Hematopoietic multipotent progenitor cell treated with erythropoietin and hydrocortisone succinate and interleukin-3 and kit ligand, for 4 days (in vitro differentiated cells): ENCODE measurements at places on chromosomes 3 and 15.

DNA sequence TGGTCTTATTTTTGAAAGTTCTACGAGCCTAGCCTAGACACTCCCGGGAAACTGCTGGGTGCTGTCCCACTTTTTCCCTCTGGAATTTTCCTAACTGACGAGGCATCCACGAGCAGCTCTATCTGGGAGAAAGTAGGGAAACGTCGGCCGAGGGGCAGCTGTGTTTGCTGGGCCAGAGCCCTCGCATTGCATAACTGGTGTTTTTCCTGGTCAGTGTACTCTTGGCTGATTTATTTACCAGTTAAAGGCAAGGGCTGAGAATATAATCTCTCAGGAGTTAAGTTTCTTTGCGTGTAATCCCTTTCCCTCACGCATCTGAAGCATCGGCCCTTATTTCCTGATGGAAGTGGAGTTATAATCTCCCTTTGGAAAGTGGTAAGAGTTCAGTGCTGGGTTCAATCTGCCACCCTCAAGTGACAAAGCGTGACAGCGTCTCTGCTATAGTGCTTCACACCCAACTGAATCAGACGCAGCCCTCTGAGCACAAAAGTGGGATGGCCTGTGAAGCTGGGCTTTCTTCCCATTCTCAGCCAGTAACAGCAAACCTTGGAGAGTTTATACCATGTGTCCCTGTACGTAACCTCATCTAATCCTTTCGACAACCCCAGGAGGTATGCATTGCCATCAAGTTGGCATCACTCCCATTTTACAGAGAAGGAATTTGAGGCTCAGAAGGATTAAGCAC lies 311.5 kb downstream of the RORA start:
- no peak for DNase-seq

GRCh38 chr3:103372031-103372430 lies 937.2 kb downstream of the ZPLD1 start:
- no peak for DNase-seq

DNA sequence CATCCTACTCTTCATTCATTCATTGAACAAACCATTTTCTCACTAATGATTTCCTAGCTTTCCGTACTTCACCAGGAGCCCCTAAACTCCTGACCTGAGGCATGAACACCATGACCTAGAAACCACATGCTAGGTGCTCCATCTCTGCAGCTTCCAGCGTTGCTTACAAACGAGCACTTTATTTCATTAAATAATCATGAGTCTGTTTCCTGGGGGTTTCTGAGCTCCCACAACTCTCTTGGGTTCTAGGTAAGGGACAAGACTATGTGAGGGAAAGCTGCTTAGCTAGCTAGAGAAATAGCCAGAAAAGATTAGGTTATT lies 1.3 kb downstream of the MAP2K1 start:
- no peak for DNase-seq

- DNase-seq: peak; percentile 65
Measured at GRCh38 chr3:129058441-129059200, 2.0 kb upstream of the GP9 start.

DNA sequence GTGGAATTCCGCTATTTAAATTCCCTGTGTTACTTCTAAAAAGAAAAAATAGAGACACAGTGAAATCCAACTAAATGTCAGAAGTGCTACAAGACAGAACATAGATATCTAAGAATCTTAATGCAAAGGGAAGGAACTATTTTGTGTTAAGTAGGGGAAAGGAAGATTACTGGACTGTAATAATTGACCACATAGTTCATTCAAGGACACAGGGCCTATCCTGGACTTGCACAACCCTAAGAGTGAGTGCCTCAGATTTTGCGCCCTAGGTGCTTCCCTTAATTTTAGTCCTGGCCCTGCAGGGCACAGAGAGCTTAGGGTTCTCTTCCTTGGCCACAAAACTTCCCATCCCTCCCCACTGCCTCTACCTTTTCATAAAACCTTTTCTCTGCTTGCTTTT lies 3.5 kb upstream of the IL20RB start:
- DNase-seq: no peak

DNA sequence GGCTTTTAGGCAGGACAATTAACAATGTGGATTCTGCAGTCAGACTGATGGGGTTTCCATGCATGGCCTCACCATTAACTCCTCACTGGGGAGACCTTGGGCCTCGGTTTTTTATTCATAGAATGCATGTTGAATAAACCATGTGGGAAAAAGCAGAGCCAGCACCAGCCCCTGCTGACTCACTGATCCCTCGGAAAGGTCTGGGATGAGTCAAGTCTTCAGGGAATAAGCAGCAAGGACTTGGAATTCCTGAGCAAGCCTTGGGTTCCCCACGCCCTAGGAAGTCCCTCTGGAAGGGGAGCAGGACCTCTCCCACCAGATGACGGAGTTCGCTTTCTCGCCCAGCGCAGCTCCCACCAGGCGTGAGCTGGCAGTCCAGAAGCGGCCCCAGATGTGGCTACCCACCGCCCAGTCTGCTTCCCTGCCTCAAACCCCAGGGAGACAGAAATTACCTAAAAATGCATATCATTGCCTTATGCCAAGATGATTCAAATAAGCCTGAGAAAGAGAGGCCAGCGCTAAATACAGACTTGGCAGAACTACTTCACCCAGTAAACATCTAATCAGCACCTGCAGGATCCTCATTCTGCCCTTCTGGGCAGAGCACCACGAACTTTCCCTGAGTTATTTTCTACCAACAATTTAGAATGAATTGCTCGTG lies 45.4 kb downstream of the BTD start:
- no peak for DNase-seq

DNA sequence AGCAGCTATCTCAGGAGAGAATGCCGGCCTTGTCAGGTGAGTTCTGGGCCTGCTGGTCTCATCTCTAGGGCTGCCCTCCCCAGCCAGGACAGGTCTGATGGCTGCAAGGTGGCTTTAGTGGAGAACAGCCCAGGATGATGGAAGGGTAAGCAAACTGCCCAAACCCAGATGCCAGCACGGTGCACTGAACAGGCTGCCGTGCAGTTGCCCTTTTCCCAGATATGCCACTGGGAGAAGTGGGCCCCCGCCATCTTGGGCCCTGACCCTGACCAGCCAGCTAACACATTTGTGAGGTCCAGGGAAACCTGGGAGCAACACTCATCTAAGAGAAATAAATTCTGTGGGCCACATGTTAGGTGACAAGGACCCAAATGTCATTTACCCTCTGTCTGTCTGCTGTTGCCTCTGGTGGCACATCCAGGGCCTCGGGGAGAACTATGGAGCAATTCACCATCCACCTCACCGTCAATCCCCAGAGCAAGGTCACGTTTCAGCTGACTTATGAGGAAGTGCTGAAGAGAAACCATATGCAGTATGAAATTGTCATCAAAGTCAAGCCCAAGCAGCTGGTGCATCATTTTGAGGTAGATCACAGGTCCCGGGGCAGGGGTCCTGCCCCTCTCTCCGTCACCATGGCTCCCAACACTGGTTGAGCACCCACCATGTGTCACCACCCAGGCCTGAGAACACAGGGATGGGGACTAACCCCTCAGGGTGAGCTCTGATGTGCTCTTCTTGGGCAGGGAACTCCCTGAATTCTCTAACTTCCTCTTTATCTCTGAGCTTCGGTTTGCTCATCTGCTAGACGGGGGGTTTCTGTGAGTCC lies 1.8 kb downstream of the ITIH1 start:
- peak; percentile 48 for DNase-seq

DNA sequence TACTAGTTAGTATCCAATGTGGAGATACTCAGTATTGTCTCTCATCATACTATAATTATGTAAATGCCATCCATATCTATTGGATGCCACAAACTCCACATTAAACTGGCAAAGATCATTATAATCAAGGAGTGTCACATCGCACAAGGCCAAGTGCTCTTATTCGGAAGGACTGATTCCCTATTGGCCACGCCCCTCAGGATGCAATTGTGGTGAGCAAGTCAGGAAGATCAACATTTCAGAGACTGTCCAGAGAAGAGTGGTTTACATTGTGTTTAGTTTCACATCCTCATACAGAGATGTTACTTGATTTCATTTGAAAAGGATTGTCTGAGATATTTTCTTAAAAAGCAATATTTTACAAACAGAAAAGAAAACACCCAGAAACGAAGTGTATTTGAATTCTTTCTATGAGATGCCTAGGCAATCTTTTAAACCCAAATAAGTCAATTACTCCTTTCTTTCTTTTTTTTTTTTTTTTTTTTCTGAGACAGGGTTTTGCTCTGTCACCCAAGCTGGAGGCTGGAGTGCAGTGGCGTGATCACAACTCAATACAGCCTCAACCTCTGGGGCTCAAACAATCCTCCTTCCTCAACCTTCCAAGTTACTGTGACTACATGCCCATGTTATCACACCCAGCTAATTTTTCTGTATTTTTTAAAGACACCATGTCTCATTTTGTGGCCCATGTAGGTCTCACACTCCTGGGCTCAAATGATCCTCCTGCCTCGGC lies 369.1 kb downstream of the RBMS3 start:
- DNase-seq: no peak

DNA sequence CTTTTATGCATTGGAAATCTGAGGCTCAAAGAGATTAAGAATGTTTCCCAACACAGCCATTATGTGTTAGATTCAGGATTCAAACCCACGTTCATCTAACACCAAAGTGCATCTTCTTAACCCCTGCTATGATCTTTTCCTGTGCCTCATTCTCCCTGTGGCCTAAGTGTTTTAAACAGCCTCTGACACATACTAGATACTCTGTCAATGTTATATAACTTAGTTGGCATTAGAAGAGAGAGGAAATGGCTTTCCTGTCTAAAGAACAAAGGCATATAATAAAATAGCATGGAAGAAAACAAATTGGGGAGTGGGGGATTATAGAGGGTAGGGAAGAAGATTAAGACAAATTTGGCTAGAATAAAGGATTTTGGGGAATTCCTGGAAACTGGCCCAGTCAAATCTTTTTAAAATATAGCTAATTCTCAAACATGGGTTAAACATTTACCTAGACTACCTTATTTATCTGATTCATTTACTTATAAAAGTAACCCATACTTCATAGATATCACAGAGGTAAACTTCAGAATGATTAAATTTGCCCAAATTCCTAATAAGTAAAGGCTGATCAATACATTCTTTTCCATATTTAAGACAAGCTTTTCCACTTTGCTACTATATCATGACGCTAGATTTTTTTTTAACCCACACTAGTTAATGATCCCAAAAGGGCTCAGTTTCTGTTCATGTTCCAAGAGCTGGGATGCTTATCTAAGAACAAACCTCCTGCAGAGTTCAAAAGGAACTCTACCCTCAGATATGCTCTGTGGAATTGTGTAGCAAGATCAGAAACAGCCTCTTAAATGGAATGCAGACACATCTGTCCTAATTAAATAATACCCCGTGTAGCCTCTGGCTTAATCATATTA lies 122.9 kb upstream of the PTPRG start:
- DNase-seq: no peak

GRCh38 chr3:87462228-87462627 lies 185.8 kb upstream of the POU1F1 start:
- no peak for DNase-seq

DNA sequence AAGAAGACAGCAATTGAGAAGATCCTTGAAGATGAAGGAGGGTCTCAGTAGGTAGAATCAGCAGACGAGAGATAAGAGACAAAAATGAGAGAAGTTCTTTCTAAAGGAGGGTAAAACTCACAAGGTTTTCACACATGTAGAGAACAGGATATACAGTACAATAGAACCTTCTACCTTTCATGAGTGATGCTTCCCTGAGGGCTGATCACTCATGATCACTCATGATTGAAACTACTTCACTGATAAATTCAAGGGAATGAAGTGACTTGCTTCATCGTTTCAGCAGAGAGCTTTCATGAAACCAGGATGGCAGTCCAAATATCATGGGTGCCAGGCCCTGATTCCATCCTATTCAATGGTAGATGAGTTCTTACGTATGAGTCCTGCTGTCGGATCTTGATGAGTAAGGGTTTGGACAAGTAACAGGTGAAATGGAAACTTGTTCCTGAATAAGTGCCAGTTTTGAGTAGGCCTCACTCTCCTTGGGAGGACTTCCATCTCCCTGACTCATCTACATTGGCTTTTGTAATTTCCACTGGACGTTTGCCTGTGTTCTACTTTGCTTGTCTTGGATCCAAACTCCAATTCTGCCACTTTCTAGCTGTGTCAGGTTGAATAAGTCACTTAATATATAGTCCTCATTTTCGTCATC lies 9.6 kb upstream of the CLDN16 start:
- no peak for DNase-seq

GRCh38 chr3:150094150-150094933 lies 123.6 kb upstream of the PFN2 start:
- no peak for DNase-seq

DNA sequence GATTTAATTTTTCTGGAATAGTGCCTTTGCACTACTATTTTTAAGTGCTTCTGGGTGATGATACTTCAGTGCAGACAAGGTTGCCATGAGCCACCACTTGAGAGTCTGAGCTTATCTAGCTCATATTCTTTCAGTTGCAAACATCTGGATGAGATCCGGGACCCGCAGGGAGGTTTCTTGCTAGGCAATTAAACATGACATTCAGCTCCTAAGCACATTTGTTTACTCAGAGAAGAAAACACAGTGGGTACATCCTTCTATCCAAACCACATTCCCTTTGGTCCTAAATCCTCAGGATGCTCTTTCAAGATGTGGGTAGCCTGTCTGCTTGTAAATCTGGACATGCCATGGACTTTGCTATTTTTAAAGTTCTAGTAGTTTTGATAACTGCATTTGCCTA lies 12.0 kb downstream of the PLSCR1 start:
- DNase-seq: no peak

DNA sequence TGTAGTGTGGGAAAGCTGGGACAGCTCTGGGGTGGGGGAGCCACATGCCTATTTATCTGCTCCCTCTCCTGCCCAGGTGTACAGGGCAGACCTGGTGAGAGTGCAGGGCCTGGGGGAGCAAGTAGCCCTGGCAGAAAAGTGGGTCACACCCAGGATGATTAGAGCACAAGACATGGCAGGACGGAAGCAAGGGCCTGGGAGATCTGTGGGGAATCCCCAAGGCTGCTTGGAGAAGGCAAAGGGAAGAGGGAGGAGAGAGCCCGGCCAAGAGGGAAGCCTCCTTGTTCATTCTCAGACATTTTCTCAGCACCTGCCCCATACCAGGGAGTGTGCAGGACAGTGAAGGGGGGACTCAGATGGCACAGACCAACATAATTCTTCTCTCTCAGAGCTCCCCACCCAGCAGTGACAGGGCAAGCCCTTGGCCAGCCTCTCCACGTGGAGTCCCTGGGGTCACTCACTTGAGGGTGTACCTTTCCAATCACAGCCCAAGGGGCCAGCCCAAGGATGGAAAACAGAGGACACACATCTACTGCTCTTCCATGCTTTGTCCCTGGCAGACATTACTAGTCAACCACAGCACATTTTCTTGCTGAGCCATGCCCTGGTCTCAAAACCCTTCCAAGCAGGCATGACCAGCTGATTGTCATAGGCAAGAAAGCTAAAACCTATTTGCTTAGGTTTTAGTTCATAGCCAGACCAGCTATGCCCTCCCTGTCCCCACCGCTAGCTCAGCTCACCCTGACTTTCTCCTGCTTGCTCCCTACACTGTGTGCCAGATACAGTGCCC lies 4.9 kb upstream of the DUSP7 start:
- no peak for DNase-seq

GRCh38 chr3:115916866-115917265 lies 293.6 kb downstream of the GAP43 start:
- DNase-seq: no peak

DNA sequence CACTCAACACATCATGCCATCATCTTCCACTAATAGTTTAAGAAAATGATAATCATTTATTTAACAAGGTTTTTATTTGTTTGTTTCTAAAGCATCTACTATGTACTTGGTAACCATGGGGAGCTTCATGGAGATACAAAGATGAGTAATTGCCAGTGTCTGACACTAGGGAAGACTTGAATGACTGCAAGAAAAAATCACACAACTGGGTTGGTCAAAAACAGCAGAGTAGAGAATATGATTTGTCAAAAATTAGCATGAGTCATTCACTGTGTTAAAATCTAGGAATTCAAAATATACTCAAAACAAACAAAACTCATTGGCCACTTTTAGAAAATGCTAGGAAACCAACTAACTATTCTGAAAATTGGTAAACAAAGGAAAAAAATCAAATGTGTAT lies 6.3 kb downstream of the BNC1 start:
- no peak for DNase-seq
